HEK293T (cell line): ENCODE measurements at places on chromosomes 4 and X.

- DNase-seq: no peak
These were observed 320.1 kb upstream of the PPARGC1A start for GRCh38 chr4:24209906-24210305.

- no peak for DNase-seq
These were observed 29.7 kb downstream of the PARM1 start for GRCh38 chr4:74962584-74962983.

DNA sequence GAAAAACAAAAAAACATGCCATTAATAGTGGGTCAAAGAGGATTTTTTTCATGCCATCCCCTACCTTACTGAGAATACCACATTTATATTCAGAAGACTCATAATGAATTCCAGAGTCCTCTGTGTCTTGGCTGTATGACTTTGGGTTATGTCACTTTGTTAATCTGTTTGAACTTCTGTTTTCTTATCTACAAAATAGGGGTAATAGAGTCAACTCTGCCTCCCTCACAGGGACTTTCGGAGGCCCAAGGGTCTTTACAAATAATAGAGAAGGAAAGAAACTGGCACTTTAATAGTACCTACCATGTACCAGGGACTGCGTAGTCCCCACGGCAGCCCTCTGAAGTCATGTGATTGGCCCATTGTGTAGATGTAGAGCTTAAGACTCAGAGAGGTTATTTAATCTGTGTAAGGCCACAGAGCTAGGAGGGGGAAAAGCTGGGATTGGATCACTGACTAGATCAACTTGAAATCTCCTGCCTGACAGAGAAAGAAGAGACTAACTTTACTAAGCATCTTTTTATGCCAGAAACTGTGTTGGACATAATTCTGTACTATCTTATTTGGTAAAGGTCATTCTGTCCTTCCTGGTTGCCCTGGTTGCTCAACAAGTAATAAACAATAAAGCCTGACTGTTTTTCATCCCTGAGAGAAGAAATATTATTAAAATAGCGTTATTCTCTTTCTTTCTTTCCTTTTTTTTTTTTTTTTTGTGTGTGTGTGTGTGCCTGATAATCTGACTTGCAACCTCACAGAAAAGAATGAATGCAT lies 59.6 kb downstream of the NFKB1 start:
- no peak for DNase-seq

GRCh38 chr4:7328913-7329638 lies 105.7 kb downstream of the PSAPL1 start:
- no peak for DNase-seq

- DNase-seq: no peak
These were observed 2057.3 kb downstream of the ARAP2 start for GRCh38 chr4:34187056-34187455.

GRCh38 chr4:109826719-109827118 lies 1.1 kb upstream of the RRH start:
- no peak for DNase-seq

GRCh38 chr4:81523672-81524327 lies 52.1 kb upstream of the RASGEF1B start:
- DNase-seq: no peak

GRCh38 chr4:154158361-154159155 lies 333.0 kb downstream of the DCHS2 start:
- no peak for DNase-seq

DNA sequence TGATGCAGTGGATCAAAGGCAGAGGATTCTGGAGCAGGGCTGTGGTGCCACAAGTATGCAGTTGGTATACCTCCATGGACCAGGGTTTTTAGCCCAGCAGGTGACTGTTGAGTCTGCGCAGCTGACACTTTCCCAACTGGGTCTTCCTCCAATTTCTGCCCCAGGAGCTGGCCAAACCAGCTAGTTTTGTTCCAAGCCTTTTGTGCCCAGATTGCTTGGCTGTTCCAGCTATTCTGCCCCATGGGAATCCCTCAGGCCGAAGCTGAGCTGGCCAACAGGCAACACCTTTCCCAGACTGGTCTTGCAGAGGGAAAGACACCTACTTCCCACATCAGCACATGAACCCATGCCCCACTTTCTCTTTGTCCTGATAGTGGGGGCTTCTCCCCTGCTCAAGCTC lies 22.8 kb upstream of the ANKRD17 start:
- DNase-seq: no peak

- DNase-seq: no peak
These were observed 2.0 kb downstream of the YTHDC1 start for GRCh38 chr4:68347845-68348244.

DNA sequence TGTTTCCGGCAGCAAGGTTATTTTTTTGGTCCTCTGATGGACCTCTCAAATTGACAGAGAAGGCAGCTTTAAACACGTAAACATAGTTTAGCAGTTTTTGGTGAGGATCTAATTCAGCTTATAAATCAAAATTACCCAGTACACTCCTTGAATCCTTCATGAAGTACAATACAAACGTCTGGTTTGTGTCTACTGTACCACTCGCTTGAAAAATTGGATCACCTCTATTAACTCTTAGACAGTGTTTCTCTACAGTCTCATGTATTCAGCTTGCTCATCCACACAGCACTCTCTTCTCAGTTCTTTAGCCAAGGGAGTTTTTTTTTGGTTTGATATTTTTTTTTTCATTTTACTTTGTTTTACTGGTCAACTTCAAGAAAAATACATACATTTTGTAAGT lies 113.5 kb downstream of the RNF150 start:
- no peak for DNase-seq

GRCh38 chrX:47638816-47639215 lies 9.1 kb upstream of the CFP start:
- DNase-seq: no peak

- no peak for DNase-seq
These were observed 169.5 kb downstream of the ARHGAP10 start for GRCh38 chr4:147901388-147901787.

DNA sequence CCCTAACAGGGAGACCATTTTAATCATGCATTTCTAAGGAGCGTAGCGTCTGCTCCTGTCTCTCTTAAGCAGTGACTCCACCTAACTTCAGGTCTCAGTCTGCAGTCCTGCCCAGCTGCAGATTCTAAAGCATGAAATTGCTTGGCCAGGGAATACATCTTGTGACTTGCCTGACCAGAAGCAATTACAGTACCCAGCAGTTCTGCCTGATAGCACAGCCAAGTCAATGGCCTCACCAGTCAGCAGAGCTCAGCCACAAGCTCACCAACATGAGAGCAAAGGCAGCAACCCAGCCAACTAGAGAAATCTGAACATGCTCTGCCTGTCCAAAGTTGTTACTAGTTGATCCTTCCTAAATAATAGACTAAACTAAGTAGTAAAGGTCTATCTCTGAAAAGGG lies 2011.9 kb upstream of the PCDH10 start:
- DNase-seq: no peak
